ENCODE measurements at places on chromosomes 13 and 19. TPM values are rescaled to one million over a fixed set of nuclear protein-coding genes. Genes with fewer than 3 reads are reported as not detected.

The FGF21 gene
- not detected for total RNA-seq

The CLEC17A gene
- total RNA-seq, result not detected

The ATP4B gene
- not detected for total RNA-seq

The FAM83E gene
- 2.6 TPM for total RNA-seq

DNA sequence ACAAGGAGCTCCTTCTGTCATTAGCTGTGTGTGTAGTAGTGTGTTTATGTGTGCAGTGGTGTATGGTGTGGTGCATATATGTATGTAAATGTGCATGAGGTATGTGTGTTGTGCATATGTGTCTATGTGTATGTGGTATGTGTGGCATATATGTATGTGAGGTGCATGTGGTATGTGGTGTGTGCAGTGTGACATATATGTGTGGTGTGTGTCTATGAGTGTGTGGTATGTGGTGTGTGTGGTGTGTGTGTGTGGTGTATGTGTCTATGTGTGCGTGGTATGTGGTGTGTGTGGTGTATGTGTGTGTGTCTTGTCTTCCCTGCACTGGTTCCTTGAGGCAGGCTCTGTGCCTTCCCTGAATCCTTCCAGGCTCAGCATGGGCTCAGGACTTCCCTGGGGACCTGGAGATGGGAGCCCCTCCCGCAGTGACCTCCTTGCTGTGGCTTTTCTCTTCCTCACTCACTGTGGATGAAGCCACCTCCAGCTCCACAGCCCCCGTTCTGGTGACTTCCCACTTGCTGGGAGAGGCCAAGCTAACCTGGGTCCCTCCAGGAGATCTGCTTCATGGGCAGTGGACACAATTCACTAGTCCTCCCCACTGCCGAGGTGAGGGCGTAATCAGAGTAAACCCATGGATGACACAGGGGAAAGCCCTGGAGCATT, 64.2 kb downstream of the CCDC70 start:
- no peak for DNase-seq
- peaks cover 6% of the 10 kb centered on the region for H3K27me3 ChIP-seq
- peaks cover 43% of the 10 kb centered on the region for H3K4me1 ChIP-seq
- no peak overlapping the region for H3K27ac ChIP-seq
- no peak overlapping the region for H3K4me3 ChIP-seq

- no peaks in the 10 kb centered on the region for H3K4me1 ChIP-seq
- no peak for DNase-seq
- no peak overlapping the region for H3K27ac ChIP-seq
- no peaks in the 10 kb centered on the region for H3K27me3 ChIP-seq
- no peaks in the 10 kb centered on the region for H3K36me3 ChIP-seq
These were observed 171.5 kb downstream of the DLEU7 start for GRCh38 chr13:50672025-50672424.

DNA sequence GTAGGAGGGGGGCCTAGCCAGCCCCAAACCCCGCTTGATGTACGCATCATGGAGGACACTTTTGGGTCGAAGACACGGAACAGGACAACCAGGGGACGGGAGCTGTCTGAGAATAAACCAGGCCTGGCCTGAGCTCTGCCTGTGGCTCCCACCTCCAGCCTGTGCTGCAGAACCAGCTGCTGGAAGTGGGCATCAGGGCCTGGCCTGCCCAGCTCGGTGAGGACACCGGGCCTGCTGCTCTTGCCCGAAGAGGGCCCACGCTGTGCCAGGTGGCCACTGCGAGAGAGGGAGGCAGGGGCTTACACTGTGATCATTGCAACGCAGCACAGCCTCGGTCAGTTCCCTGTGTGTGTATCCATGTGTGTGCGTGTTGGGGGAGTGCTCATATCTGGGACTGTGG, 34.6 kb downstream of the CEBPG start:
- no peaks in the 10 kb centered on the region for H3K36me3 ChIP-seq
- H3K4me1 ChIP-seq, result no peaks in the 10 kb centered on the region
- H3K27me3 ChIP-seq, result no peaks in the 10 kb centered on the region
- H3K4me3 ChIP-seq, result no peak overlapping the region
- no peak overlapping the region for H3K27ac ChIP-seq
- no peak for DNase-seq

DNA sequence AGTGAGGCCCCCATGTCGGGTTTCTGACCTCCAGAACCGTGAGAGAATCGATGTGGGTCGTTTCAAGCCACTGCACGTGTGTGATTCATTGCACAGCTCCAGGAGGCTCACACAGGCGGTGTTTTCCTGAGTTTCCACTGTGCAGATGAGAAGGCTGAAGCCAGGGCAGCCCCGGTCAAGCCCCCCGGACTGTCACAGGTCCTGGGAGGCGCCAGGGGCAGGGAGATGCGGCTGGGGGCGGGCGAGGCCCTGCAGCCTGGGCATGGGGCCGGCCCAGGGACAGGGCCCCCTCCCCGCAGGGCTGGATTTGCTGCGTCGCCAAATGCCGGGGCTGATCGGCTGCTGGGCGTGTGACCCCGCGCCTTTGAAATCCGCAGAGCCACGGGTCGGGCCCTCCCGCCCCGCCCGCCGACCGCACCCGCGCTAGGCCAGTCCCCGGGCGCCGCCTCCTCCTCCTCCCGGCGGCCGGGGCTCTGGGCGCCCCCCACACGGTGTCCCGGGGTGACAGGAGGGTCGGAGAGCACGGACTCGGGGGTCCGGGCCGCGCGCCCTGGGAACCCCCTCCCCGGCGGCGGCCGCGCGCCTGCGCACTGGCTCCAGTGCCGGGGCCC, 9.9 kb upstream of the MKNK2 start:
- peak overlapping the region; percentile 91 for H3K4me3 ChIP-seq
- H3K27ac ChIP-seq, result peak overlapping the region; percentile 96
- peaks cover 40% of the 10 kb centered on the region for H3K4me1 ChIP-seq

GRCh38 chr13:78326633-78327032, 276.7 kb downstream of the POU4F1 start:
- H3K27me3 ChIP-seq, result no peaks in the 10 kb centered on the region
- H3K4me3 ChIP-seq, result no peak overlapping the region
- no peak overlapping the region for H3K27ac ChIP-seq

- H3K4me1 ChIP-seq, result no peaks in the 10 kb centered on the region
- H3K36me3 ChIP-seq, result no peaks in the 10 kb centered on the region
- H3K27ac ChIP-seq, result no peak overlapping the region
- H3K27me3 ChIP-seq, result no peaks in the 10 kb centered on the region
These were observed 707.5 kb downstream of the SLITRK6 start for GRCh38 chr13:85091631-85092234.
